ENCODE measurements at places on chromosomes 12 and 14. TPM values are rescaled to one million over a fixed set of nuclear protein-coding genes. Genes with fewer than 3 reads are reported as not detected.
A peak's percentile ranks its signal among the peaks of the same experiment; 100 is the strongest.

GRCh38 chr12:14505626-14506596 is 61.8 kb downstream of the PLBD1 start:
- H3K36me3 ChIP-seq = peaks cover 6% of the 10 kb centered on the region
- DNase-seq = no peak
- no peaks in the 10 kb centered on the region for H3K27me3 ChIP-seq
- no peak overlapping the region for H3K4me3 ChIP-seq

- H3K36me3 ChIP-seq = no peaks in the 10 kb centered on the region
- H3K4me3 ChIP-seq = no peak overlapping the region
- no peaks in the 10 kb centered on the region for H3K27me3 ChIP-seq
- H3K27ac ChIP-seq = no peak overlapping the region
- no peak for DNase-seq
Measured at GRCh38 chr14:31047503-31047902, 21.3 kb upstream of the STRN3 start.

DNA sequence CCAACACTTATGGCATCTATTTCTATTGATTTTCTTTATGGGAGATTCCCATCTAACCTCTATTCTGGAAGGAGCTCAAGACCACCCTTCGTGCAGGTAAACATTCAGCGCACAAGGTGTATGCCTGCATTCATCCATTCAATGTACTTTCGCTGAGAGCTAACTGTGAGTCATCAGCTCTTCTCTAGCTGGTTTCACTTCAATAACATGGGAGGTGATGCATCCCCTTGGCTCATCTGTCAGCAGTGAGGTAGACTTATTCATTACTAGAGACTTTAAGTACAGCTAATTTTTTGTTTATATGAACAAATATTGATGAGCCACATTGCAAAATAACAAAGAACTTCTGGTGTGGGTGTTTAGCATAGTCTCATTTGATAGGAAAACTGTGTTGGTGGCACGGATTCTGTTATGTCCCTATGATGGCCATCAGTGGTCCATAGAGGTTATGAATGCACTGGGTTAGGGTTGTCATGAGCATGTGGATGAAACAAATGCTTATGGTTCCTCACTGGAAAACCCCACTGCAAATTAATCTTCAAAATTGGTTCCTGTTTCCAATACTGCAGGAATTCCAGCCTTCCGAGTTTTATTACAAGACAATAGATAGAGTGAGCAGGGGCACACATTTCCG is 1151.0 kb downstream of the BCL11B start:
- no peak overlapping the region for H3K4me3 ChIP-seq
- DNase-seq = no peak
- H3K27me3 ChIP-seq = no peaks in the 10 kb centered on the region
- H3K36me3 ChIP-seq = peaks cover 4% of the 10 kb centered on the region
- H3K4me1 ChIP-seq = peaks cover 17% of the 10 kb centered on the region
- H3K27ac ChIP-seq = no peak overlapping the region

The CPM gene
- 3.7 TPM for total RNA-seq

GRCh38 chr14:70916300-70916699 is 9.0 kb downstream of the PCNX1 start:
- peak overlapping the region; percentile 26 for H3K4me3 ChIP-seq
- H3K27ac ChIP-seq = no peak overlapping the region

DNA sequence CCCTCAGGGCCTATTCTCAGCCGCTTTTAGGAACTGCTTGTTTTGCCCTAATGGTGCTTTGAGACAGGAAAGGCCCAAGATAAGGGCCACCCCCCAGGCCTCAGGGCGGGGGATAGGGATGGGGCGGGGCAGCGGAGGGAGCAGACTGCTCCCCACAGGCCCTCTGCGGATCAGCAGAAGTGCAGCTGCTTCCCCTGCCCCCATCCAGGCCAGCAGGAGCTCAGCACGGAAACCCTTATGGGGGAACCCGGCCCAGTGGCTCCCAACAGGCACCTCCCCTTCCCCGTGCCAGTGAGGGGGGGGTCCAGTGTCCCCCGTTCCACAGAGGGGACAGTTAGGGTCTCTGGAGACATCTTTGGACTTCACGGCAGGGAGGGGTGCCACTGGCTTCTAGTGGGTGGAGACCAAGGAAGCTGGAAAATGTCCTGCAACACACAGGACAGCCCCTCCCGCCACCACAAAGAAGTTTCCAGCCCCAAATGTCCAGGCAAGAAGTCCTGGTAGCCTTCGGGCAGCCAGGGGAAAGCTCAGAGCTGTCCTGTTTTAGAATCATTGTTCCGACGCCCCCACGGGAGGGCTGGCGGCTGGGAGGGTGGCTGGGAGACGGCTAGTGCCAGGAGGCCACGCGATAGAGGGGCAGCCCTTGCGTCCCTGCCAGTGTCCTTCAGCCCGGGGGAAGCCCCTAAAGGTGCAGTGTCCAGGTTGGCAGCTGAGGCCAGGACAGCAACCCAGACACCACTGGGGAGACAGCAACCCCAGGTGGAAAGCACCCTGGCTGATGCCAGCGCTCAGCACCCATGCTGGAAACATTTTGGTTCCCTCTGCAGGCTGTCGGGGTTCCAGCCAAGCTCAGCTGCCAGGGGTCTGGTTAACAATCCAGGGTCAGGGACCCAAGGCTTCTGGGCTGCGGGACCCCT is 10.4 kb upstream of the GPR132 start:
- H3K4me3 ChIP-seq = no peak overlapping the region
- no peaks in the 10 kb centered on the region for H3K36me3 ChIP-seq
- H3K27me3 ChIP-seq = no peaks in the 10 kb centered on the region

GRCh38 chr12:76915361-76916169 is 36.7 kb upstream of the CSRP2 start:
- H3K36me3 ChIP-seq = no peaks in the 10 kb centered on the region
- no peak overlapping the region for H3K4me3 ChIP-seq
- no peak for DNase-seq
- H3K27ac ChIP-seq = no peak overlapping the region

The ACSM4 gene
- total RNA-seq = not detected

DNA sequence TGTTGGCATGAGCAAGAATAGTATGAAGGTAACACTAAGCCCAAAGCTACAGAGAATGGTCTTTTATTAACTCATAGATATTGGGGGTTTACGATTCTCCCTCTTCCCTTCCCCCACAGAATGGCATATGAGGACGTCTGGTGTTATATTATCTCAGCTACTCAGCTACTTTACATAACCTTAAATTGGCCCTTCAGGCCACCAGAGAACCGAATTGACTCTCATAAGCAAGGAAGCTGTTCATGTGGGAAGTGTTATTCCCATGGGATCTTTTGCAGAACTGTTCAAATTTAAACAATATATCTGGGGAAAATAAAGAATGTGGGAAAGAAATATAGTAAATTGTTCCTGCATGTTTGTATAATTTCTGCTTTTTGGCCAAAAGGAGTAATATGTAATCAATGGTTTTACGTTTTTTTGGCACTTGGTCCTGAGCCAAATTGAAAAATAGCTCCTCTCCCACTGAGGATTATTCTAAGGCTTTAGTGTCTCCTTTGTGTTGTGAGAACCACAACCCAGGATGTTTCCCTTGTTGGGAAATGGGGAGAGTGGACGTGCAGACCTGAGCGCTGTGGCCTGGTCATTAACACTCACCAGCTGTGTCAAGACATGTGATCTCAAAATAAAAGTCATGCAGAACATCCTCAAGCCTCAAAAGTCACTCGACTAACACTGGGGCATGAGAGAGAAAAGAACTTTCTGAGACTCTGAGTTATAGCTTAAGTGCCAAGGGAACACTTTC is 31.8 kb upstream of the CMAS start:
- no peaks in the 10 kb centered on the region for H3K4me1 ChIP-seq
- no peak overlapping the region for H3K4me3 ChIP-seq
- peaks cover 14% of the 10 kb centered on the region for H3K27me3 ChIP-seq
- no peaks in the 10 kb centered on the region for H3K36me3 ChIP-seq
- no peak overlapping the region for H3K27ac ChIP-seq
- no peak for DNase-seq

GRCh38 chr14:93994919-93995682 is 2.0 kb upstream of the CCDC197 start:
- H3K4me1 ChIP-seq = no peaks in the 10 kb centered on the region
- DNase-seq = no peak
- no peaks in the 10 kb centered on the region for H3K36me3 ChIP-seq
- no peak overlapping the region for H3K4me3 ChIP-seq
- H3K27me3 ChIP-seq = peaks cover 16% of the 10 kb centered on the region

- no peak for DNase-seq
- no peaks in the 10 kb centered on the region for H3K36me3 ChIP-seq
- no peak overlapping the region for H3K27ac ChIP-seq
Measured at GRCh38 chr14:95274279-95274678, 45.4 kb downstream of the CLMN start.
